ENCODE measurements at places on chromosomes 4 and X.

DNA sequence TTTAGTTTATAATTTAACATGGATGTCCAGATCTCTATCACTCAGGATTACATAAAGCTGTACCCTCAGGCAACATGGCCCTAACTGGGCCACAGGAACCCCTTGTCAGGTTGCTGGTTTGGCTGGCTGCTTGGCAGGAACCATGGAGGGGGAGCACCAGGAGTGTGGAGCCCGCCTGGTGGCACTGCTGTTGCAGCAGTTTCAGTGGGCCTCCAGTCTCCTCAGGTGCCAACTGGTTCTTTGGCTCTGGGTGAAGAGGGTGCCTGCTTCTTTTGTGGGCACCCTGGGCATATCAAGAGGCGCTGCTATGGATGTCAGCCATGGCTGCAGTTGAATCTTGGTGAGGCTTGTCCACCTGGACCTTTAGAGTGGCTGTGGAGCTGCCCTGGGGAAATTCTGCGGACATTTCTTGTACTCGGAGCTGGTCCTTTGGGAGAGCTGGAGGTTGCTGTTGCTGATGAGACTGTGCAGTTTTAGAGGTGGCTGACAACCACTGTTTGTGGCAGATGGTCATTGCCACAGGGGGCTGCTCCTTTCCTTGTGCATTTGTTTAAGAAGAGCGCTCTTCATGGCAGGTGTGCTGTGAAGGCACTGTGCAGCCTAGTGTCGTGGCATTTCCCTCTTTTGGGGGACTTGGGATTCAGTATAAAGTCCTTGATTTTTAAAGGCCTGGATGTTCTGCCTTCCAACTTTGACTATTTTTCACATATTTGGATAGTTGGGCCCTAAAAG lies 10.3 kb upstream of the SMIM14 start:
- no peak for DNase-seq

DNA sequence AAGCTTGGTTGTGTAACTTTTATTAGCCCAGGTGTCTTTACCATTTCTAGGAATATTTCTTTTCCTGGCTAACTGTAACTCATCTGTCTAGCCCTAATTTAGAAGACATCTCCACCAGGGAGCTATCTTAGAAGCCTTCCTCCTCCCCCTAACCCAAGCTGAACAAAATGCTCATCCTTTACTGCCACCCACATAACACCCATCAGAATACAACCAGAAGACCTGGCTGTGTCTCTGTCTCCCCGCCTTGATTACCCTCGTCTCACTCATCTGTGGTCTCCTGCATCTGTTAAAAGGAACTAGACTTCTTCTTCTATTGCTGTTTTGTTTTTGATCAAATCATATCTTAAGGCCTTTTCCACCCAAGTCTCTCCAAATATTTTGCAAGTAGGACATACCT lies 4.8 kb upstream of the TMEM154 start:
- DNase-seq, result no peak

- DNase-seq, result no peak
These were observed 186.7 kb upstream of the VEGFC start for GRCh38 chr4:176979416-176979815.

DNA sequence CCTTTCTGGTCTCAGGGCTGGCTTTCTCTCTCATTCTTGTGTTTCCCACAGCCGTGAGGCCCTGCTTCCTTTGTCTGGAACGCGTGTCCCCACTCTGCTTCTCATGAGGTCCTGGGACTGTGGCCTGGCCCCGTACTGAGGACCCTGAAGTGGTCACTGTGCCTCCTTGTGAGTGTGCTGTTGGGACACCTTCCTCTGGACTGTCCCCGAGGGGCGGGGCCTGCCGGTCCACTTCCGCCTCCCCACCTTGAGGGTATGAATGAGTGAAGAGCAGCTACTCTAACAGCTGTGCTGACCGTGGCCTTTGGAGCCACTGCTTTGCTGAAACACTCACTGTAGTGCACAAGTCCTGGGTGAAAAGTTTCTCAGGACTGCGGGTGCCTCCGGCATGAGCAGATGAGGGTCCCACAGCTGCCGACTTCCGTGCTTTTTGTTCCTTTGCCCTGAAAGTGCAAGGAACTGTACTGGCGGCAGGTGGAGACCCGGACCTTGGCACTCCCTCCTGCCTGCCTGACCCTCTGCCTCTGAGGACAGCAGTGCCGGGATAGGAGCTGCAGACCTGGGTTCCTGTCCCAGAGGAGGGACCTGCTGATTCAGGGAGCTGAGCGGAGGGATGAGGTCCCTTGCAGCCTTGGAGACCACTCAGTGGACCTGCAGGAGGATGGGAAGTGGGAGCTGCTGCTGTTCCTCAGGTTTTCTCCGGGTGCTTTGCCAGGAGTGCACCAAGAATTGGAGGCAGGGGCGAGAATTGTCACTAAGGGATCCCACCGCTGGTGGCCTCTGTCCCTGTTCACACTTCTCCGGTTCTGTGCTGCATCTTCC lies 38.0 kb downstream of the HTT-AS start:
- DNase-seq, result no peak

GRCh38 chr4:10738826-10739489 lies 54.4 kb upstream of the CLNK start:
- no peak for DNase-seq

GRCh38 chr4:108612365-108612764 lies 8.0 kb upstream of the RPL34 start:
- DNase-seq, result no peak

DNA sequence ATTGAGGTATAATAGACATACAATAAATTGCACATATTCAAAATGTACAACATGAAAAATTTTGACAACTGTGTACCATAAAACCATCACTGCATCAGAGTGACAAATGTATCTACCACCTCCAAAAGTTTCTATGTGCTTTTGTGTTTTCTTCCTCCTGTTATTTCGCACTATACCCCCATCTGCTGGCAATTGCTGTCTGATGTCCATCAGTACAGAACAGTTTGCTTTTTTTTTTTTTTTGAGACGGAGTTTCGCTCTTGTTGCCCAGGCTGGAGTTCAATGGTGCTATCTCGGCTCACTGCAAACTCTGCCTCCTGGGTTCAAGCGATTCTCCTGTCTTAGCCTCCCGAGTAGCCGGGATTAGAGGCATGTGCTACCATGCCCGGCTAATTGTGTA lies 154.3 kb upstream of the GIMD1 start:
- no peak for DNase-seq

DNA sequence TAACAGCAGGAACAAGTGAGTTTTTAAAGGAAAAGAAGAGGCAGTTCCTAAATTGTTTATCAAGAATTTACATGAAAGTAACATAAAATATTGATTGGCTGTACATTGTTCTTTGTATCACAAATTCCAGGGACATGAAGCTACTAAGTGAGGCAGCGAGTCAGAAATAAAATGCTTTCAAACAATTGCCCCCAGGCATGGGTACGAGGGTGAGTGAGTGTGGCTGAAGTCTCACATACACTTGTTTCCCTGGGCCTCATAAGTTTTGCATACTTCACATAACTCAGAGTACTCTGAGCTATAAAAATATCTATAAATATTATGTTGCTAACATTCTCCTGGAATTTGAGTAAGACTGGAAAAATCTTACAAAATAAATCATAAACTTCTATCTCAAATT lies 511.6 kb upstream of the PRKX start:
- no peak for DNase-seq

DNA sequence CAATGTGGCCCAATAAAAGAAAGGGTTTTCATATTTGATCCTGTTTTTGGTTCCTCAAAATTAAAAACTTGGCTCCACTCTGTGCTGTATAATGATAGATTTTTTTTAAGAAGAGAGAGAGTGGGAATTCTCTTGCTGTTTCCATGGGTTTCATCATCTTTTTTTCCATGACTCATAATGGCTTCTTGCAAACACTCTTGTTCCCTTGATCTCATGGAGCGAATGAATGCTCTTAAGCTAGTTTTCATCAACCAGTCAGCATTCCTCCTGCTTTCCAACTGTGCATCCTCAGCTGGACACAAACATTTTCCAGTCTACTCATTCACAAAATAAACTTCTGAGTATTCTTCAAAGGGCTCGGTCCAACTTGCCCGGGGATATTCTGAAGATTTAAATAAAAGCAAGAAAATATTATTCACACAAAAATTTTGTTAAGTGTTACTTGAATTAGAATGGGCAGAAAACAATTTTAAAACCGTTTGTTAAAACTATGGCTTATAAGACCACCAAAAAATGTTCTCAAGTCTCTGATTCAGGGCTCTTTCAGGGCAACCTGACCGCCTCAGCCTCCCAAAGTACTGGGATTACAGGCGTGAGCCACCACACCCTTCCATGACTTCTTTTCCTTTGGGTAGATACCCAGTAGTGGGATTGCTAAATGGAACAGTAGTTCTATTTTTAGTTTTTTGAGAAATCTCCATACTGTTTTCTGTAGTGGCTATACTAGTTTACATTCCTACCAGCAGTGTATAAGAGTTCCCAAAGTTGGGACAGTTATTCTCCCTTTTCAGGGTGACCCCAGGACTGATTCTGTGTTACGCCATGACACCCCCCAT lies 64.7 kb downstream of the TMEM156 start:
- DNase-seq, result no peak

- DNase-seq, result no peak
These were observed 4.8 kb downstream of the AVPR2 start for GRCh38 chrX:153909024-153909979.

DNA sequence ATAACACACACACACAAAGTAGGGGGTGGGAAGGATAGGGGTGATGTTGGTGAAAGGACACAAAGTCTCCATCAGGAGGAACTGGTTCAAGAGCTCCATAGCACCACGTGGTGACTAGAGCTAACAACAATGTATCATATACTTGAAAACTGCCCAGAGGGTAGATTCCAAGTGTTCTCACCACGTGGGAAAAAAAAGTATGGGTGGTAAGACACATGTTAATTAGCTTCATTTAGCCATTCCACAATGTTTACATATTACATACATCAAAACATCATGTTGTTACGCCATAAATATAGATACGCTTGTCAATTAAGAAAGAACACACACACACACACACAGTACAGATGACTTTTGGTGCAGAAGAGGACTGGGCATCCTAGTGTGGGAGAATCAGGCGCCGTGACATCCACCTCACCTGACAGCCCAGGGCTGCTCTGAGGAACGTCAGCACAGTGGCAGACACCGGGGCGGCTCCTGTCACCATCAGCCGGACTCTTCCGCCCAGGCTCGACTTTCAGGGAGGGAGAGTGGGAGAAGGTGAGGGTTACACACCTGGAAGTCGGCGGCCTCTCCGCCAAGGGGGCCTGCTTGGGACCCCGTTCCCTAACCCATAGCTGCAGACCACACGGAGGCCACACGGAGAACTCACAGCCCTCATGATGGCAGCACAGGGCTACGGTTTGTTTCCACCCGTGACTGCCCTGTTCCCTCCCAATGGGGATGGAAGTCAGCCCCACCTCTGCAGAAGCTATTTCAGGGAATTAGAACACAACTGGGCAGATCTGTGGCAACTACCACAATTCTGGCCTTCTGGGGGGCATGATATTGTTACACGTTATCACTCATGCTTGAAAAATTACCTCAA lies 31.8 kb upstream of the CENPU start:
- DNase-seq, result no peak

DNA sequence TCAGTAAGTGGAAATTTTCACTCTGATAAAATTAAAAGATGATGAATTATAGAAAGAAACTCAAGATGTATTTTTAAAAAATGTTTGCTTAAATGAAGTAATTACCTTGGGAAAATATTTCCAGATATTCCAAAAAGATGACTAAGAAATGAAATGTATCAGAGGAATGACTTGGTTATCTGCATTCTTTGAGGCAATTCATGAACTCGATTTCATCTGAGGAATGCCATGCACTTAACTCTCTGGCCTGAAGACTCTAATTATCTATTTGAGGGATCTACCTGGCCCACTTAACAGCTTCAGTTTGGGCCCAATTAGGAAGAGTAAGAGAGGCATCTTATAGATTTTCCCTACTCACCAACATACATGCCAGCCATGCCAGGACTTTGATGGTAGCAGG lies 182.3 kb downstream of the INPP4B start:
- DNase-seq, result no peak

GRCh38 chrX:139204898-139205667 lies 325.5 kb upstream of the F9 start:
- DNase-seq, result no peak

DNA sequence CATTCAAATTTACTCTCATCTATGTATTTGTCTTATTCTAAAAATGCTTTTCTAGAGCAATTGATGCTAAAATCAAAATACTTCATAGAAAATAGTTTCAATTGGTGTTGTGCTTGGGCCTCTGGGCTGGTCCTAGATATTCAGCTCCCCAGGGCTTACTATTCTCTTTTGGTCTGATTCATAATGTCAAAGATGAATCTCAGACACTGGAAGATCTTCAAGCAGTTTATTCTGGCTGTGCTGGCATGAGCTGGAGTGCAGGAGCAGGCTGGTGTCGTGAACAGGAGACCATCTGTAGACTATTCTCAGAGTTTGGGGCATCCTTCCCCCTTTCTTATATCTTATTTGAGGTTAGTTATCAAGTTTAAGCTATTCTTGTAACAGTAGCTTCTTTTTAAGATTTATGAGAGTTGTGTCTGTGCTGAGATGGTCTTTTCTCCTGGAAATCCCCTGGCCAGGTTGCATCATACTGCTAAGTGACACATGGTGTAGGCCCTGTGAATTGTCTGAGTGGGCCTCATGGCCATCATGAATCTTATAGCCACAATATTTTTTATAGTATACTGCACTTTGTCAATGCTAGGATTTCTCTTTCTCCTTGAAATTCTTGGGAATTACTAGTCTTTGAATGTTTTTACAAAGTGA lies 1624.0 kb upstream of the IGFBP7 start:
- DNase-seq, result no peak

DNA sequence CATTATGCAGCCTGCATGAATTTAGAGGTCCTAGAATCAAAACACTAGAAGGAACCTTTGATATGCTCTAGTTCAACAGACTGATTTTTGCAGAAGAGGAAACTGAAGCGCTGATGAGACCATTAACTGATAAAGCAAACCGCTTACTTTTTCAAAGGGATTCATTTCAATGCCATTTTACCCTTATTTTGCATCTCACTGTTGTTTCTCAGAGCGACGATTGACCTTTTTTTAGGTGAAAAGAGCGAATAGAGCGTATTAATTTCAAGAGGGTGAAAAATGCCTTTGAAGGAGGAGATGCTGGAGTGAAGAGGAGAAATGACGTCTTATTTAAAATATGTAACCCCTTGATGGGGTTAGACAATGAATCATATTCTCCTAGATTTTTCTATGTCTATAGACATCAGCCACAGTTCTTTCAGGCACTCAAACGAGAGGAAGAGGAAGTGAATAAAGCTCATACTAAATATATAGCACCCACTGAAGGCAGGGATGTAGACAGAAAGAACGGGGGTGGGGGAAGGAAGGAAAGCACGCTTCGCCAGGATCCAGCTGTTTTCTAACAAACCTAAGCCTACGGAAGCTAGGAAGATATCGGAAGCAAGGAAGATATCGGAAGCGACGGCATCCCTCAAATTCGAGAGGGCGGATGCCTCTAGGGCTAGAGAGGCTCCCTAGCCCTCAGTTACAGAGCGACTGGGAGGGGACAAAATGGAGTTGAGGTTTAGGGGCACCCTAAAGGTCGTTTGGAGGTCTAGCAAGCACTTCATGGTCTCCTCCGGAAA lies 848 bp downstream of the ACSL4 start:
- DNase-seq, result no peak

DNA sequence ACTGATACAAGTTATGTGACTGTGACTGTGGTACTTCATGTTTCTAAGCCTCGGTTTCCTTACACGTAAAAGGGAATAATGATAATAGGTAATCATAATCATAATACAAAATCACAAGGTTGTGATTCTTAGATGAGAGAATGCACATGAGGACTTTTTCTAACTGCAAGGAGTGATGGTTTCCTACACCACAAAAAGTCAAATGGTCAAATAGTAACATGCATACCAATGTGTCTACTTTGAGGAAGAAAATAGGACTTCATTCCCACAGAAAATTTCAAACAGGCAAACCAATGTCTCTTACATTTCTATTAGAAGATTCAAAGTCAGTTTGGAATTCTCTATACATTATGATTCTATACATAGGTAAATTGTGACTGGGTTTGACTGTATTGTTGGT lies 368.7 kb upstream of the FTHL17 start:
- no peak for DNase-seq
